ENCODE measurements at places on chromosomes 16 and 17.

- no peak for ATAC-seq
Measured at GRCh38 chr16:53770641-53771040, 66.7 kb downstream of the FTO start.

- no peak for ATAC-seq
Measured at GRCh38 chr17:79370126-79370525, 240.7 kb downstream of the RBFOX3 start.

DNA sequence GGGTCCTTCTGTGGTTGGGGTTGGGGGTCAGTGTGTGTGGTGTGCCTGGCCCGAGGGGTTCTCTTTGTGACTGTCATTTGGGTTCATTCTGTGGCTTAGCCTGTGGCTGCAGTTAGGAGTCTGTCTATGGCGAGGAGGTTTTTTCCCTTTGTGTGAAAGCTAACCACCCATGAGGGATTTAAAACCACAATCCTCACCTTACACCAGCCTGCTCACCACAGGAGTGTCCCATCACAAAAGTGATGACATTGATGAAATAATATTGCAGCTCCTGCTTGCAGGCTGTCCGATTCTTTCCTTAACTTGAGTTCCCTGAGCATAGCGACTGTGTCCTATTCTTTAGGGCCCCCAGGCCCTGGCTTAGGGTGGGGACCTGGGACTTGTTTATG lies 113.6 kb downstream of the RAP1GAP2 start:
- no peak for ATAC-seq

DNA sequence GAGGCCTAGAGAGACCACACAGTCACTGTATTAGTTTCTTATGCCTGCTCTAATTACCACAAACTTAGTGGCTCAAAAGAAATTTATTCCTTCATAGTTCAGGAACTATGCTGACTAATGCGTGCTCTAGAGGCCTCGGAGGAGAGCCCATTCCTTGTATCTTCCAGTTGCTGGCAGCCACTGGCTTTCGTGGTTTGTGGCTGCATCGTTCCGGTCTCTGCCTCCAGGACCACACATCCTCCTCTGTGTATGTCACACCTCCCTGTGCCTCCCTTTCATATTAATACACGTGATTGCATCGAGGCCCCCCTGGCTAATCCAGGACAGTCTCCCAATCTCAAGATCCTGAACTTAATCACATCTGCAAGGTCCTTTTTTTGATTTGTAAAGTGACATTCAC lies 16.9 kb upstream of the MYLK3 start:
- no peak for ATAC-seq

DNA sequence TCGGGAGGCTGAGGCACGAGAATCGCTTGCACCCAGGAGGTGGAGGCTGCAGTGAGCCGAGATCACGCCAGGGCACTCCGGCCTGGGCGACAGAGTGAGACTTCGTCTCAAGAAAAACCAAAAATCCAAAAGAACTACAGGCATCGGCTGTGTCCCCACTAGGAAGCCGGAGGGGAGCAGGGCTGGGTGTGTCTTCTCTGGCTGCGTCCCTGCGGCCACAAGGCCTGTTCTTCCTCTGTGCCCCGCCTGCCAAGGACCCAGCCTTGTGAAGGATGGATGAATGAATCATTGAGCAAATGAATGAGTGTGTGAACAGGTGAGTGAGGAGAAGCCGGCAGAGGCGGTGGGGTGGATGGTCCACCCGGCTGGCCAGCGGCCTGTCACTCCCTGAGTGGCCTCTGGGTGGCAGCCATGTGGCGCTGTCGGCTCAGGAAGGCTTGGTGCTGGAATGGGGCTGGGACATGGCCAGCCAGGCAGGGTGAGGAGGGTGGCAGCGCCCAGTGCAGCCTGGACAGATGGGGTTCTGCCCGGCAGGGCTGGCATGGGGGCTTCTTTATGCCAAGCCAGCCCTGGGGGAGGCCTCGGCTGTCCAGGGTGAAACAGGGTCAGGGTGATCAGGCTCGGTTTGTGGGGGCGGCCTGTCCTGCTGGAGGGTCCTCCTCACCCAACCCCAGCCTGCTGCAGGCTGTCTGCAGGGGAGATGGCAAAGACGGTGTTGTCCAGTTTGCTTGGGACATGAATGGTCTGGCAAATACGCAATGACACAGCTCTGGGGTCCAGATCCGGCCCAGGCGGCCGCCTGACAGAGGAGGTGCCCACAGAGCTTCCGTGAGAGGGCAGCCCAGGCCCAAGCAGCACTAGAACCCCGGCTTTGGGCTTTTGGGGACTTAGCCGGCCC lies 21.7 kb downstream of the SLC25A10 start:
- ATAC-seq, result peak; percentile 83

GRCh38 chr17:36941265-36942010 lies 4.2 kb downstream of the LHX1 start:
- ATAC-seq, result no peak

- ATAC-seq, result no peak
Measured at GRCh38 chr17:2295575-2295974, 8.0 kb downstream of the SMG6 start.

GRCh38 chr17:78013683-78014467 lies 55.4 kb downstream of the TNRC6C start:
- ATAC-seq, result peak; percentile 83

GRCh38 chr17:67818110-67819002 lies 6.9 kb upstream of the BPTF start:
- ATAC-seq, result no peak

Measured in motor neuron (in vitro differentiated cells).